ENCODE measurements at places on chromosomes 11 and 22.

GRCh38 chr22:42964994-42965699, 49.8 kb downstream of the PACSIN2 start:
- DNase-seq = no peak

DNA sequence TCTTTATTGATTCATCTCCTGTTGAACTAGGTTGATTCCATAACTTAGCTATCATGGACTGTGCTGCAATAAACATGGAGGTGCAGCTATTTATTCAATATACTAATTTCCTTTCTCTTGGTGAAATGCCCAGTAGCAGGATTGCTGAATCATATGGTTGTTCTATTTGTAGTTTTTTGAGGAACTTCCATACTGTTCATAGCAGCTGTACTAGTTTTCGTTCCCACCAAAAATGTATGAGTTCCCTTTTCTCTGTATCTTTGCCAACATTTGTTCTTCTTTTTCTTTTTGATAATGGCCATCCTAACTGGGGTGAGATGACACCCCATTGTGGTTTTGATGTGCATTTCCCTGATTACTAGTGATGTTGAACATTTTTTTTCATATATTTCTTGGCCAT, 87.2 kb upstream of the NAV2 start:
- DNase-seq = peak; percentile 4

- no peak for DNase-seq
Measured at GRCh38 chr11:26963764-26964163, 30.1 kb upstream of the FIBIN start.

DNA sequence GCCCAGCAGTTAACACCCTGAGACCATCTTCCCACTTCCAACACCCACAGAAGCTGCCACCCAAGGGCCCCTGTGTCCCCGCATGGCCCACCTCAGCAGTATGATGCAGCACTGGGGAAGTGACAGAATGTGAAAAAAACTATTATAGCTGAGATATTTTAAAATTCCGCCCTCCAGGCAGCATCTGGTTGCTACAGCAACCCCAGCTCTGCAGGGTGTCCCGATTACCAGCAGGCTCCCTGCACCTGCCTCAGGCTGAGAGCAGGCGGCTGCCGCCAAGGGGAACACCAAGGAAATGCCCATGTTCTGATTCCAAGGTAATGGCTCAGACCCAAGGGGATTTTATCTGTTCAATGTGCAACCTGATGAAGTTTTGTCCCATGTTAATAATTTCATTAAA, 10.5 kb upstream of the TMEM121B start:
- no peak for DNase-seq

DNA sequence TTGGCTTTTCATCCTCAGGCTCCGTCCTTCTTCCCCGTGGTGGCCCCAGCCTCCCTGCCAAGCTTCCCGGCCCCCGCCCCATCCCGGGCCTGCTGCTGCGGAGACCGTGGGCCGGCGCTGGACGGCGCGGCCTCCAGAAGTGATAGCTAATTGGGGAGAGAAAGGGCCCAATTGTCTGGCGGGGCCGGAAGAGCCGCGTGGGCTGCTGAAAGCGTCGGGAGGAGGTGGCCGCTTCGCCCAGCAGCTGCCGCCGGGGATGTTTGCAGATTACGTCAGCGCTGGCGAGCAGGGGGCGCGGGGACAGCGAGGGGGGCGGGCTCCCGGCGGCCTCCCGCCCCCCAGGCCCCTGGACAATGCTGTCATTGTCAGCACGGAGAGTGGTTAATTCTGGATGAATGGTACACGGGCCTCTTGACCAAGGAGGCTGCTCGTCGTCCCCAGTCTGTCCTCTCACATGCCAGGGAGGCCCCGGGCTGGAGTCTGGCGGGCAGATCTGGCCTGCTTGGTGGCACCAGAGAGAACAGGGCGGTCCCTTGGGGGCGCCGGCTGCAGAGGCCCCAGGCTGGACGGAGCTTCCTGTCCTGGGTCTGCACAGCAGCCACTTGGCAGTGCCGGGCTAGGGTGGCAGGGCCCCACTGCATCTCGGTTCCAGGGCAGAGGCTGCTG, 1.6 kb downstream of the SMIM38 start:
- peak; percentile 51 for DNase-seq

DNA sequence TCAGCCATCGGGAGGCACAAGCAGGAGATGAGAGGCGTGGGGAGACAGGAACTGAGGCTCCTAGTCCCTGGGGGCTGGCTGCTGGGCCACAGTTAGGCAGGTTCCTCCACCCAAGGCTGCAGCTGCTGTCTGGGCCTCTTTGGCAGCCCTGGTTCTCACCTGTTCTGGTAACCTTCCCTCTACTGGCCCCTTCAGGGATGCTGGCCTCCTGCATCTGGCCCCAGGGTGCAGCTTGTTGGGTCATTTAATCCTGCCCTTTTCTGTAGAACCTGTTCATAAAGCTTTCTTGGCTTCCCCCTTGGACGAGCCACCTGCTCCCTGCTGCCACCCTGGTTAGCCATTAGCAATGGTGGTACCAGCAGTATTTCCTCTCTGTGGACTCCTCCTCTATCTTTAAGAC, 5.5 kb downstream of the USH1C start:
- DNase-seq = no peak

GRCh38 chr22:42623756-42624441, 9.2 kb upstream of the POLDIP3 start:
- no peak for DNase-seq

DNA sequence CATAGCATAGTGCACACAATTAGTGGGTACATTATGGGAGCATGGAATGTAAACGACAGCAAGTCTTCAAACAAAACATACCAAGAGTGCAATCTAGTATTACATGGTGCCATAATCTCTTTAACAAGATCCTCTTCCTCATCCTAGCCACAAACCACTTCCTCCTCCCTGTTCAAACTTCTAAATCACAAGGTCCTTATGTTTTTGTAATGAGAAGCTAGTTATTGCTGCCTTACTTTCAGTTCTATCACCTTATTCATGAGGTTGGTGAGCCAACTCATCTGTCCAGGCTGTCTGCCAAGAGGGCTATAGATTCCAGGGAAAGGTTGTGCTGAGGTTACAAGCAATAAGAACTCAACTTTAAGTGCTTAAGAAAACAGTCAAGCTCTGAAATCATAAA, 195.4 kb upstream of the ARHGAP20 start:
- peak; percentile 51 for DNase-seq

GRCh38 chr11:4061700-4062099, 32.9 kb upstream of the RRM1 start:
- DNase-seq = no peak

- DNase-seq = peak; percentile 56
Measured at GRCh38 chr11:35006389-35007128, 90.1 kb downstream of the PDHX start.

DNA sequence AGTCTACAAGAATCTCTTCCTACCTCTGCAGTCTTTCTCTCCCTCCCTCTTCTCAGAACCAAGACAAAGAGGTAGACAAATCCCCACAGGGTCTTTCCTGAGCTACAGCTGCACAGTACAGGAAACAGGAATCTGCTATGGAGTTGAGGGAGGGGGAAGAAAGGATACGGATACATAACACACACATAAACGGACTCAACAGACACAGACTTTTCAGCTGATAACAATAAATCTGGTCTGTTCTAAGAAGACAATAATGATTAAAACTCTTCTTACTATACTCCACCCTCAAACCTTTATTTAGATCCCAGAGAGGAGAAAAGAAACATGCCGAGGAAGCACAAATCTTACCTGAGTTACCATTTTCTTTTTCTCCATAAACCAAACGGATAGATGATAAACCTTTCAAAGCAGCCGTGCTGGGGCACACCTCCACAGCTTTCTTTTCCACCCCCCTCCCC, 122.2 kb downstream of the APOL5 start:
- peak; percentile 54 for DNase-seq

GRCh38 chr11:57260937-57261783, 24.1 kb upstream of the APLNR start:
- no peak for DNase-seq

DNA sequence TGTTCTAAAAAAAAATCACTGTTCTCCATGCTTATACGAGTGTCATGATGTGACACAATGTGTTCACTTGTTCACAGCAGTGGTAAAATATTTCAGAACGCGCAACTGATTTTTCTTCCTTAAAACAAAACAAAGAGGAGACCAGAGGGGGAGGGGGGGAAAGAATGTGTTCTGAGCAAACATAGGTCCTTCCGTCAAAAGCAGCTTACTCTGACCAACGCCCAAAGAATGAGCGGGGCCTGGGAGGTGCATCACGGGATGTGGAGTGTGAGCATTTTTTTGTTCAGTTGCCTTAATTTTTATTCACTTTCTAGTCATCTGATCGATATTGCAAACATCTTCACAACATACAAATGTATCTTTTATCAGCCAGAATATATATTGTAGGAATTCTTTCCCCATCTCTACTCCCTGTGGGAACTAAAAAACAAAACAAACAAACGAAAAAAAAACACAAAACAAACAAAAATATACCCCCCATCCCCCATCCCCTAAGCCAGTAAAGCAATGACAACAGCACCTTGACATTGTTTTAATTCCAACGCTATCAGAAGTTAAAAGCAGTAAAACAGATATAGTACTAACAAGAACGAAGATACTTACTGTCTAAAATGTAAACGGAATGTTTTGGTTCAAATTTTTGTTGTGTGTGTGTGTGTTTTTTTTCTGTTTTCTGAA, 43.3 kb downstream of the BDNF start:
- DNase-seq = no peak

- no peak for DNase-seq
Measured at GRCh38 chr11:12876340-12876739, 132.8 kb upstream of the RASSF10 start.

DNA sequence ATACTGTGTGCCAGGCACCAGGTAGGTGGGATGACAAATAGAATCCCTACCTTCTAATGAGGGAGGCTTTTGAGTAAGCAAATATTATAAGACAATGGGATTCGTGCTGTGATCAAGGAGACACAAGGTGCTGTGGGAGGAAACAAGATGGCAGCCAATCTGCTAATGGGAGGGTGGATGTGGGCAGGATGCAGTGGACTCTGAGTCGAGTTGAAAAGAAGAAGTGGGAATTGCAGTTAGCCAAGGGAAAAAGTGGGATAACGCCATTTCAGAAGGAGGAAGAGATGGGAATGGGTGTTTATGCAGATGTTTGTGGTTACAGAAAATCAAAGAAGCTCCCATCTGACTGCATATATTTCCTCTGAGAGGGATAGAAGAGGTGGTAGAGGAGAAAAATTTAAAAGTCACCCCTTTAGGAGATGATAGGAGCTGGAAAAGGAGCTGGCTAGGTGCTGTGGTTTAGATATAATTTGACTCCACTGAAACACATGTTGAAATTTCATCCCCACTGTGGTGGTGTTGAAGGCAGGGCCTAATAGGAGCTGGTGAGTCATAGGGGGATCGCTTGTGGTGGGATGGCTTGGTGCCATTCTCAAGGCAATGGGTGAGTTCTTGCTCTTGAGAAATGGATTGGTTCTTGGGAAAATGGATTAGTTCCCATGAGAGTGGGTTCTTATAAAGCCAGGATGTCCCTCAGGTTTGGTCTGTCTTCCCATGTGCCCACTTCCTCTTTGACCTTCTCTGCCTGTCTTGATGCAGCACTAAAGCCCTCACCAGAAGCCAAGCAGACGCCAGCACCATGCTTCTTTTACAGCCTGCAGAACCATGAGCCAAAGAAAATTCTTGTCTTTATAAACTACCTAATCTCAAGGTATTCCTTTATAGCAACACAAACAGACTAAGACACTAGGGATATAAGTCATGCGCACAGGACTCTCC, 30.0 kb upstream of the POU2AF1 start:
- no peak for DNase-seq

DNA sequence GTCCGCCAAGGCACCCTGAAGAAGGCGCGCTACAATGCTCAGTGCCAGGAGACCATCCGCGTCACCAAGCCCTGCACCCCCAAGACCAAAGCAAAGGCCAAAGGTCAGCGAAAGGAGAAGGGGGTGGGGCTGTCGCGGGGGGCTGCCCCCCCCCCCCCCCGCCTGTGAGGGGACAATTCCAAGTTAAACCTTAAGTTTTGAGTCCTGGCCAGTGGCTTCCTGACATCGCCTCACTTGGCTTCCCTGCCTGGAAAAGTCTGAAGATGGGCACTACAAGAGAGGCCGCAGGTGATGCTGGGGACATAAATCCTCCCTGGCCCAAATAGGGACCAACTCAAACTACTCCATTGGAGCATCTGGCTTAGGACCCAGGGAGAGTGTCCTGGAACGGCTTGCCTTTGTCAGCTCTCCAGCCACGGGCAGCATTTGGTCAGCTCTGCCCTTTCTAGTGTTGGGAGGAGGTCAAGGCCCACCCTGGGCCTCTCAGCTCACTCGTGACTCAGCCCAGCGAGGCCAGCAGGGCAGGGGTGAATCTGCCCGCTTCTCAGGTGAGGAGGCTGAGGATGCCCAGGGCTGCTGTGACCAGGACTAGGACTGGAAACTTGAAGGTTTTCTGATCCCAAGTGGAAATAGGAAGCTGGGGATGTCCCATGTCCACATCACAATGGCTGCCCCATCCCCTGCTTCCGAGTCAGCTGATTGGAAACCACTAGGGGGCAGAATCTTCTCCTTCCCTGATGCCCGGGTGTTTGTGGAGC, 1.4 kb downstream of the MDK start:
- peak; percentile 73 for DNase-seq

GRCh38 chr11:23780231-23780630, 716.6 kb upstream of the LUZP2 start:
- DNase-seq = no peak

DNA sequence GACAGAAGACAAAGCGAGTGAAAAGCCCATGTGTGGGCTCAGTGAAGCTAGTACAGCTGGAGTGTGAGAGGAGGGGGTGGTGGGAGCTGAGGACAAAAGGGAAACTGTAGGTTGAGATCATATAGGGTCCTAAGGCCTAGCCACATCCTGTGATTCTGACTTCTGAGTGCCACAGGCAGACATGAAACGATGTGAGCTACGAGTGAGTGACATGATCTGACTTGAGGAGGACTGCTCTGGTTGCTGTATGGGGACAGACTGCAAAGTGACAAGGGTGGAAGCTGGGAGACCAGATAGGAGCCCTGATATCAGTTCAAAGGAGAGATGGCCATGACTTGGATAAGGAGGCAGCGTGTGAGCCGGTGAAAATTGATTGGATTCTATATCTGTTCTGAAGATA, 85.4 kb downstream of the MICAL2 start:
- DNase-seq = no peak

GRCh38 chr22:49588739-49589138, 238.9 kb downstream of the BRD1 start:
- no peak for DNase-seq

- no peak for DNase-seq
Measured at GRCh38 chr11:104713401-104713800, 184.9 kb downstream of the CASP12 start.

DNA sequence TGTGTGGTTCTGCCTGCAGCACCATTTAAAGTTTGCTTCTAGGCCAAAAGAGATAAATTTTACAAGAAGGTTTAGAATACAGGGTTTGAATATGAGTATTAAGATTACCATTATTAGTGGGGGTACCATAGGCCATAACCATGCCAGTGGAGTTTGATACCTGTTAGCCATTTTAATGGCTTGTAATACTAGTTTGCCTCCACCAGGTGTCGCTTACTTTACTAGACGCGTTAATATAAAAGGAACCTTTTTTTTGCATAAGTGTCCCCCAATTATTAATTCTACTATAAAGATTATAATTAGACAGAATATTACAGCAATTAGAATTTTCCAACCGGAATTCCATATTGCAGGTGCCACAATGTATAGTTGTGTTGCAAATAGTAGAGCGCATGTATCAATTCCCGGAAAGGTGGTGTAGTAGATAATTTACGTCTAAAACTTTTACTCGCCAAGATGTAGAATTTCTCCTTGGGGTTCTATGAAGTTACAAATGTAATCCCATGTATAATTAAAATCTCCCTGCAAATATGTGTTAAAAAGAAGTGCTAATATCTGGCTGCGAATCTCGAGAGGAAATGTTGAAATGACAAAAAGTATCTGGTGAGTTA, 16.1 kb downstream of the MS4A6E start:
- DNase-seq = peak; percentile 52

GRCh38 chr11:106187860-106188456, 110.5 kb downstream of the AASDHPPT start:
- peak; percentile 27 for DNase-seq
